Renal cortex interstitium (tissue), 15 donors: ENCODE measurements at places on chromosomes 1 and 21.
A peak's percentile ranks its signal among the peaks of the same experiment; 100 is the strongest.

DNA sequence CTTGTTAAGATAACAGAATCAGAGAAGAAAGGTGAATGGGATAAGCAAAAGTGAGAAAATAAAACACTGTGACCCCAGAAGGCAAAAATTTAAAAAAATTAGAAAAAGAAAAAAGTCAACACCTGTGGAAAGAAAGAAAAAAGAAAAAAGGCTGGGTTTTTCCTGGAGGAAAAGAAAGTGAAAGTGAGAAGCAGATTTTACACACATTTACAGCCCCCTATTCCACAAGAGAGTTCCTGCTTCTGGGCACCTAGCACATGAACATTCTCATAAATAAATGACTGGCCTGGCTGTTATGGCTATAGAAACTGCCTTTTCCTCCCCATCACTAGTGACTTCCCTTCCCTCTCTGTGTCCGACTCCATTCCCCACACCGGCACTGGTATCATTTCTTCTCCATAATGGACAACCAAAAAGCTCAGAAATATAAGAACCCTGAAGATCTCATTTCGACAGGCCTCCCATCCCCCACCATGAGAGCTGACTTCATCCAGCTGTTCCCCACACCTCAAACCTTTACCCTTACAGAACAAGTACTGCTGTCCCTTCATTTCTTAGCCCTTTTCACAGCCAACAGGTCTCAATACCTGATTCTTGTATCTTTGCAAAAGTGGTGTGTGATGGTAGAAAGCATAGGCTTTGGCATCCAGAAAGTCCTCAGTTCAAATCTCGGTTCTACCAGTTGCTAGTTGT, 12.6 kb downstream of the MTF1 start:
- DNase-seq = no peak

GRCh38 chr1:232183266-232183800, 446.6 kb downstream of the SIPA1L2 start:
- DNase-seq = no peak

DNA sequence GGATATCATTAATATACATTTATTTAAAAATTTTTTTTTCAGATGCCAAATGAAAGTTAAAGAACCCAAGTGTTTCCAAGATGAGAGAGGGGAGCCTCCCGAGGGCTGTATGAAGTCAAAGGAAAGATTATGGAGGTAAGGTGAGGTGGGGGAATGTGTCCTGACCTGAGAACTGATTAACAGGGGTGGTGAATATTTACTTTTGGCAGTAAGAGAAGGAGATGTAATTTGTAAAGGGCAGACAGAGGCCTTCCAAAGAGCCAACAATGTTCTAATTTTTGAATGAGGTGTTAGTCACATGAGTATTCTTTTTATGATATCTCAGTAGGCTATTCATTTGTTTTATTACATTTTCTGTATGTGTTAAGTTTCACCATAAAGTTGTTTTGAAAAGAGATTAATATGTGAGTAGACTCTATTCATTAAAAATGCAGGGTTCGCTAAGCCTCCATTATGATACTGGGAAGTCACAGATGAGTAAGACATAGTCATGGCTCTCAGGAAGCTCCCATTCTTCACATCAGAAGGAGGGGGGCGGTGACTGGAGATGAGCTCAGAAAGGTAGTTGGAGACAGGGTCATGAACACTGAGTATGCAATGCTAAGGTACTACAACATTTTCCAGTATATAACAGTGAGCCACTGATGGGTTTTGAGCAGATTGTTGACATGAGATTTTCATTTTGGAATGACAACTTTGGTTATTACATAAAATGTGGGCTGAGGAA, 62.4 kb upstream of the TNFSF18 start:
- DNase-seq = no peak

DNA sequence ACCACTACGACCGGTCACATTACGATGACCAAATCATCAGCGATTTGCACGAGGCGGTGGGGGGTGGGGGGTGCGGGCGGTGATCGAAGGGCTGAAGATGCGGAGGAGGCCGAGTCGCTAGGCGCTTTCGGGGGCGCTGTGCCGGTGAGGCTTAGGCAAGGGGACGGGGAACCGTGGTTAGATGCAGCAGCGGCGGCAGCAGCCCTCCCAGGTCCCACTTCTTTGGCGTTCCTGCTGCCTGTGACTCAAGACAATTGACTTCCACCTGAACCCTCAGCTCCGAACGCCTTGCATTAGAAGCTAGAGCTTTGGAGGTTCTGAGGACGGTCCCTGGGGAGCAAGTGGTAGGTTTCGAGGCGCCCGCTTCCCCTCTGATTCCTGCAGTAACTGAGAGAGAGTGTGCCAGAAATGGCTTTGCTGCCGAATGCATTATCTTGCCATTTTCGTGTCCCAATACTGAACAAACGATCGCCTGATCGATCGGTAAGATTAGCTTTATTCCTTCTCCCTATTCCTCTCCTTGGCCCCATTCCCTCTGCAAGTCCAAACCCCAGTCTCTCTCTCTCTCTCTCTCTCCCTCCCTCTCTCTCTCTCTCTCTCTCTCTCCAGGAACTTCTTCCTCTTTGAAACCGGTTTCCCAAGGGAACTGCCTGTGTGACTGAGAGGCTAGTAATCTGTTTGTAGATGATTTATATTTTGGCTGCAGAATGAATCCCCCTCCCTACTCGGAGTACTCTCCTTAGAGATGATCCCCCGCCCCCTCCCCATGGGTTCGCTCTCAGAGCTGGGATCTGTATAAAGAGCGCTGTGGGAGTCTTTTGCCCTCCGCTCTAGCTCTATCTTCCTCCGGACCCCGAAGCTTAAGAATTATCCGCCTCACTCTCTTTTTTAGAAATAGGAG, 735 bp upstream of the BRINP3 start:
- DNase-seq = no peak

- DNase-seq = no peak
These were observed 56.0 kb downstream of the CD46 start for GRCh38 chr1:207807690-207808321.

GRCh38 chr1:173333581-173333980, 126.5 kb upstream of the TNFSF4 start:
- DNase-seq = no peak

DNA sequence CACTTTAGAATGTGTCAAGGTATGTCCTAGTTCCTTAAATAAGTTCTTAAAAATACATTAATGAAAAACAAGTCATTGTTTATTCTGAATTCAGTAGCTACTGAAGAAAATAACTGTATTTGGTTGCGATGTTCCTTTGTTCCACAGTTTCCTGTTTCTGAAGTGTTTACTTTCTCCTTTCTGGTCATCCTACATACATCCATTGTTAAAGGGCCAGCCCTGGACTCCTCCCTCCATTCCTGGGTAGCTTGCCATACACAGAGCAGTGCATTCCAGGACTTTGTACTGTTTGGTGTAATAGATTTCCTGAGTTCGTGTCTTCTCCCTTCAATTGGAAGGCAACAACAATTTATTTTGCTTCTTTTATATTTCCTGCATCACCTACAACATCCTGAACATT, 845.4 kb upstream of the CXADR start:
- DNase-seq = no peak

GRCh38 chr1:8814865-8815264, 2.6 kb downstream of the RERE start:
- no peak for DNase-seq

- no peak for DNase-seq
These were observed 31.6 kb downstream of the IGSF5 start for GRCh38 chr21:39776589-39776988.

- DNase-seq = no peak
These were observed 175.5 kb upstream of the OLFM3 start for GRCh38 chr1:102172200-102172599.

- DNase-seq = no peak
These were observed 6.0 kb upstream of the MYOG start for GRCh38 chr1:203091761-203092330.

- no peak for DNase-seq
These were observed 33.9 kb downstream of the TRIM62 start for GRCh38 chr1:33147997-33148314.

GRCh38 chr1:74690364-74690696, 16.7 kb upstream of the ERICH3 start:
- DNase-seq = no peak

DNA sequence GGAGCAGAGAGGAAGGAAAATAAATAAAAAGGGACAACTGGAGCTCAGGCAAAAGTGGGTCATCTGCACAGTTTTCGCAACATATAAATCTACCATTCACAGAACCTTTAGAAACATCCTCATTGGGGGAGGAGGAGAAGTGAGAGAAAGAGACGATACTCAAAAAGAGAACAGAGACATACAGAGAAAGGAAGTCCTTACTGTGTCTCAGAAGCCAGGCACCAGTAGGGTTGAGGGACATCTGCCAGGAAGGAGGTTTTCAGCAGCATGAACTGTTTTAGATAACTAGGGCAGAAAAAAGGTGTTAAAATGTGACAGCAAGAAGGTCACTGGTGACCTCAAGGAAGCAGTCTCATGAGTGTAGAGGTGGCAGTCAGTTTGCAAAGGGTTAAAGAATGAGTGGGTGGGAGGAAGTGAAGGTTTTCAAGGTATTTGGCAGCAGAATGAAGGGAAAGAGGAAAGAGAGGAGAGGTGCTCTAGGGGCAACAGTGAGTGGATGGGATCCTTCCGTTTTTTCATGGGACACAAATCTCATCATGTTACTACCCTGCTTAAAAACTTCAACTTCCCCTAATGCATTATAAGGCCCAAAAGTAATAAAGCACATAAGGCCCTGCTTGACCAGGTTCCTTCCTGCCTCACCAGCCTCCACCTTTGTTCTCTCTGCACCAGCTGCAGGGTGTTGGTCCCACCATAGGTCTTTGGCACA, 9.5 kb downstream of the JAK1 start:
- DNase-seq = no peak

DNA sequence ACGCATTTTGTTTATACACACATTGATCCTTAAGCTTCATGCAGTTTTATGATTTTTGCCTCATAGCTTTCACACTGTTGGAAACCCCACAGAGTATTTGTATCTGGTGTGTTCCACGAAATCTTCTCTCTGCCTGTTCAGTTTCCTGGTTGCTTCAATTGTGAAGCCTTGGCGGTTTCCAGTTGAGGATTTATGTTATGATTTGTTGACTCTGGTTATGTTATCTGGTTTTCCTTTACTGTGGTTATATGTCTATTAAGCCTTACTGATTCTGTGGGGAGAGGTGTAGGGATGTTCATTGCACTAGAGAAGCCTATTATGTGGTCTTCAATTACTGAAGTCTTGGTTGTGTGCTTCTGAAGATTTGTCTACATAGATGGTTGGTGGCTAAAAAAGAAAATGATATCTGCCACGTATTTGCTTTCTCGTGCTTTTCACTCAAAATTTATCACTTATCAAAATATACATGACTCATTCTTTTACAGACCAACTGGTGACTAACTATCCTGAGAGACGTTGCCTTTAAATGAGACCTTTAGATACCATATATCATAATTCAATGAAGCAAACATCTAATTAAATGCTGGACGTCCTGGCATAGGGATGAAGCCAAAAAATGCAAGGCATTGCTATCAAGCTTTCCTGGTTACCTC, 488.0 kb upstream of the B3GALT2 start:
- DNase-seq = no peak

GRCh38 chr1:20530306-20530705, 22.1 kb upstream of the FAM43B start:
- DNase-seq = no peak

GRCh38 chr1:15409388-15410222, at the start of gene EFHD2:
TSS of gene EFHD2 (plus strand) at chr1:15409888. CDS start at chr1:15409972, 84 bp downstream.
- DNase-seq = peak; percentile 74

GRCh38 chr1:41416552-41417334, 55.5 kb downstream of the FOXO6 start:
- DNase-seq = no peak

DNA sequence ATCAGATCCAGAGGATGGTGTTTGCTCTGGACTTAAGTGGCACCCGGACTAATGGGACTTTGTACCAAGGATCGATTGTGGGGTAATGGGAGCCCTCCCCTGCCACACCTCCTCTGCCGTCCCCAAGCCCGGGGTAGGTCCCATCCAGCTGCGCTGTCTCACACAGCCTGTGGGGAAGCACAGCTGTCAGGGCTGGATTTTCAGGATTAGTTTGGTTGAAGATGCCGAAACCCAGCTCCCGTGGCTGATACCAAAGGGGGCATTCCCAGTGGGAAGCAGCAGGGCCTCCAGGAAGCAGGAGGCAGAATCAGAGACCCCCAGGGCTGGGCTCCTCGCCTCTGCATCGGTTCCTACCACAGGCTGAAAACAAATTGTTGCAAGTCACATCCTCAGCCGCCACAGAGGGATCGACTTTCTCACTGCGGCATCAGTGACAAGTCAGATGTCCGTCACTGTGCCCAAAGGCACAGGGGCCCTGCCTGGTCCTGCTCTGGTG, 59.7 kb downstream of the MATN1 start:
- DNase-seq = no peak

DNA sequence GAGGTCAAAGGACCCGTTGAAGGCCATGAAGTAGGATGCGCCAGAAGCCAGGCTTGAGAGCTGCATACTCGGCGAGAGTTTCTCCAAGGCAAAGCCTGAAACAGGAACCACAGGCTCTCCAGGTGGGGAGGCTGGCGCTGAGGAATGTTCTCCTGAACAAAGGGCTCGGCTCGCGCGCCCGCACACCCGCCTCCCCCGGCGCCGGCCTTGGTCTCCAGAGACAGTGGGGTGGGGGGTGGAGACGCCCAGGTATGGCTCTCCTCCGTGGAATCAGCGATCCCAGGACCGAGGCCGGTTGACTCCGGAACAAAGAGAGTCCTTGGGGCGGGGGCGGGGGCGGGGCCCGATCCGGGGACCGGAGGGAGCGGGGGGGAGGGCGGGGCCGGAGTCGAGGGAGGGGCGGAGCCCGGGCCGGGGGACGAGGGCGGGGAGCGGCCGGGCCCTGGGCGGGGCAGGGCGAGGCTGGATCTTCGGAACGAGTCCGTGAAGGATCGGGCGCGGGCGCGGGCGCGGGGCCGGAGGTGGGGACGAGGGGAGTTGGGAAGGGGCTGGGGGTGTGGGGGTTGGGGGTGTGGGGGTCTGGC, 85.0 kb downstream of the NKAIN1 start:
- peak; percentile 86 for DNase-seq

DNA sequence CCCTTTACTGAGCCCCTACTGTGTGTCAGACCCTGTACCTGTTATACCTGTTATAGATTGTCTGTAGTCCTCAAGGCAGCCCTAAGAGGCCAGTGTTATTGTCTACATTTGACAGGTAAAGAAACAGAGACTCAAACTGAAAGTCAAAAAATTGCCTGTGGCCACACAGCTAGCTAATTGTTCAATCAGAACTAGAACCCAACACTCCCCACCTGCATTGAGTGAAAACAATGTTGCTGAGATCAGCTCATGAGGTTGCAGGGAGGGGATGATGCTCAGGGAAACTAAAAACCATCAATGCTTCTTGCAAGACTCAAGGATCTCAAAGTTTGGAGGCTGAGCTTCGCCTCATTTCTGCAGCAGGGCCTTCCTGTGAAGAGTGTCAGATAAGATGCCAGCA, 109.5 kb upstream of the LMO4 start:
- DNase-seq = no peak
